Spinal cord (tissue), 10 donors: ENCODE measurements at places on chromosomes 6 and 20.
A peak's percentile ranks its signal among the peaks of the same experiment; 100 is the strongest.

- no peak for DNase-seq
Observed at GRCh38 chr6:151680846-151681432, 126.5 kb upstream of the ESR1 start.

DNA sequence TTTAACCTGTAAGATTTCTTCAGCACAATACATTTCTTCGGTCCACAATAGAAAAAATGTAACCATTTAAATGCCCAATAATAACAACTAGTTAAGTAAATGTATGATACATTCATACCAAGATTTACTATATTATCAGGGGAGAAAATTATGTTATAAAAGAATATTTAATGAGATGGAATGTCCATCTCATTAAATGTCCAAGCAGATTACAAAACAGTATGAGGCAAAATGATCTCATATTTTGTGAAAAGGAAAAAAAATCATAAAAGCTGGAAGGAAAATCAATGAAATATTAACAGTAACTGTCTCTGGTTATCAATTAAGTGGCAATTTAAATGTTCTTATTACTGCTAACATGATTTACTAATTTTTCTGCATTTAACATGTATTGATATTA lies 10.1 kb upstream of the HEY2 start:
- no peak for DNase-seq

- no peak for DNase-seq
Observed at GRCh38 chr6:85111481-85112011, 338.3 kb upstream of the NT5E start.

DNA sequence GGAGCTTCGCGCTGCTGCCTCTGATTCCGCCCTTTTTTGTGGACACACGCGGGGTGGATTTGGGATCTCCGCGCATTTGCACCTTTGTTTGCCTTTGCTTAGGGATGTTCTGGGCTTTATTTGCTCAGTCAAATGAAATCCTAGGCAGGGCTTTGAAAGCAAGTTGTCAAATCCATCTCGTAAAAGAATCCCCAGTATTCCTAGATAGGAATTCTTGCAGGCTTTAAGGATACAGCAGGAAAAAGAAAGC lies 453 bp downstream of the CEP57L1 start:
- no peak for DNase-seq

DNA sequence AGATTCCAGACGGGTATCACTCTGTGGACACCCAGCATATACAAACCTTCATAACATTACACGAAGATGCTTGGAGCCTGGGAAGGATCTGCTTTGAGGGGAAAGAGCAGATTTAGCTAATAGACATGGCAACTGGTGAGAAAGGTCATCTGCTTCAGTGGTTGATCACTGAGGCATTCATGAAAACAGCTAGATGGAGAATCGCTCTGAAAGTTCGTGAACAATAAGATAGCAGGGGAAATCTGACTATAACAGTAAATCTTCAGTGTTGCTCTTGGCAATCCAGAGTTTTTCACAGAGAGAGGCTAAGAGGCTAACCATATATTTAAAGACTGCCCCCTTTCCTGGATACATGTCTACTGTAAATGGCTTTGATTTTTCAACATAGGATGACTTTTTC lies 245.3 kb downstream of the FARS2 start:
- DNase-seq = peak; percentile 40

DNA sequence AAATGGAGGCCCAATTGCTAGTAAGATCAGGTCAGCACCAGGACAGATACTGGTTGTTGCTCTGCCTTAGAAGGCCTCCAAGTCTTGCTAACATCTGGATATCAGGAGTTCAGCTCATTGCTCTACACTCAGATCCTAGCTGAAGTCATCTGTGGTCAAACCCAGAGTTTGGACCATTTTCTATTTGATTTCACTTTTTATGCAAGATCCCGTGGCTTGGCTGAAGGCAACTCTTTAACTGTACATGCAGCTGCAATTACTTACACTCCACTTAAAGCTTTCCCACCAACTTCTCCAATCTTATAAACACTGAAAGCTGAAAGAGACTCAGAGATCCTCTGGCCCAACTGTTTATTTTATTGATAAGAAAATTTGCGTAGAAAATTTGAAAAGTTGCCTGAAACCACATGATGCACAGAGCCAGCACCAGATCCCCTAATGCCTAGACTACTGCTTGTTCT lies 2.7 kb downstream of the SLC17A2 start:
- no peak for DNase-seq

DNA sequence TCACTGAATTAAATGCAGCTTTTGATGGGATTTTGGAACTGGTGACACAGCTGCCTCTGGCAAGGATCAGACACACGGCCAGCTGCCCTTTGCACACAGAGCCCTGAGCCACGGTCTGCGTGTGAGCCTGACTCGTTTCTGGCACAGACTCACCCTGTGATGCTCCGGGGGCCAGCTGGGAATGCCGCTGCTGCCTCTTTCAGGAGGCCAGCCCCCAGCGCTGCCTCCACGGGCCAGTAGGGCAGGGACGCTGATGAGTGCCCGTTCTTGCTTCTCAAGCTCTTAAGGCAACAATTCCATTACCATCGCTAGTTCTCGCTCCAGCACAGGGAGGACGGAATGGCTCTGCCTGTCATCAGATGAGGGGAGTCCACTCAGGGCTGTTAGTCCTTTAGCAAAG lies 61.6 kb downstream of the IRF4 start:
- no peak for DNase-seq

GRCh38 chr6:44630125-44631028 lies 242.9 kb downstream of the CDC5L start:
- DNase-seq = no peak

- DNase-seq = no peak
Observed at GRCh38 chr6:149190224-149190831, 127.2 kb upstream of the TAB2 start.

- no peak for DNase-seq
Observed at GRCh38 chr6:83226517-83226916, 33.4 kb downstream of the RWDD2A start.

DNA sequence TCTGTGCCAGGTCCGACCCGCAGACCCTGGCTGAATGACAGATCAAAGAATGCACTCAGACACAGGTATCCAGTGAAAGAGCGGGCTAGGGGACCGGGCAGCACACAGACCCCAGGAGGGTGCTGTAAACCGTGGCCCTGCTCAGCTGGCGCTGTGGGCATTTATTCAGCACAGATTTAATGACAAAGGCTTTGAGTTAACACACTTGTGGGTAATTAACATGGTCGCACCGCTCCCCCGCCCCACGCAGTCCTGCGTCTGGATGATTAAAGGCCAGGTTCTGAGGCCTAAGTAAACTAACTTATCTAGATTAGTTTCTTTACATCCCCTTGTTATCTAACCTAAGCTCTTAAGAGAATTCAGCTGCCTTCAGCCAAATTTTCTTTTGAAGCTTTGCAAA lies 3.5 kb downstream of the MAK start:
- no peak for DNase-seq

DNA sequence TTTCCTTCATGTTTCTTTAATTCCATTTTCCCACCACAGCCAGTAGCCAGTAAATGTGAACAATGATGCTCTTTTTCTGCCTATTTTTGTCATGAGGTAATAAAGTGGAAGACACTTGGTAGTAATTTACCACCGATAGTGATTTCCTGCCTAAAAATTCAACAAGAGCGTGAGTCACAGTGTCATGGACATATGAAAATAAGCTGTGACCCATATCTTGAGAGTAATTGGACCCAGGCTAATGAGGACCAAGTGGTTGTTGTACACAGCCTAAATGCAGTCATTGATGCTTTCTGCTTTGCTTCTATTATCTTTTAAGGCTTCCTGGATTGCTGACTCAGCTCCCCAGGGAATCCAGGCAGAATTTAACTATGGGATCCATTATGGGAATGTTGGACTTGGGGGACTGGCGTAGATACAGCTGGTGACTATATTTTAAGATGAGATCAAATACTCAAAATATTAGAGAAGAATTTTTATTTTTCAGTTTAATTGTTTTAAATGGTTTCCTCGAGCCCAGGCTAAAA lies 265.9 kb upstream of the FERMT1 start:
- DNase-seq = no peak

- peak; percentile 64 for DNase-seq
Observed at GRCh38 chr6:124772733-124773319, 189.4 kb upstream of the RNF217 start.

- peak; percentile 63 for DNase-seq
Observed at GRCh38 chr20:16517946-16518783, 55.1 kb downstream of the KIF16B start.

GRCh38 chr6:158654498-158654897 lies 4.6 kb downstream of the SYTL3 start:
- peak; percentile 42 for DNase-seq

DNA sequence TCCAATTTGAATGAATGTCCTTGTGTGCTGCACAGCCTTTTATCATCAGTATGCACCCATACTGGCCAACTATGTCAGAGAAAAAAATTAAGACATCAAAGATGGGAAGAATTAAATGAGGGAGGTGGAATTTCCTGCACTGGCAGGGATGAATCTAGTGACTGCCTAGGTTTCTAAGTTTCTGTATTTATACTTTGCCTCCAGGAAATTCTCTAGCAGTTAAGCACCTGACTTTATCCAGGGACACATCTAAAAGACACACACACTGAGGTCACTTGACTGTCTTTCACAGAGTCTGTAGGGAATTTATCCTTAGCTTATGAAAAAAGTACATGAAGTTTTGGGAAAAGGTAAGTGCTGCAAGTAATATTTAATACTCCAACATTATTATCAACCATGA lies 636.5 kb upstream of the PTCHD4 start:
- no peak for DNase-seq

- peak; percentile 82 for DNase-seq
Observed at GRCh38 chr6:17291778-17292177, 10.6 kb downstream of the RBM24 start.

- DNase-seq = no peak
Observed at GRCh38 chr6:169420912-169421543, 167.4 kb upstream of the THBS2 start.

GRCh38 chr6:43306086-43306485 lies 2.5 kb downstream of the CRIP3 start:
- no peak for DNase-seq

GRCh38 chr6:105644073-105644489 lies 241.2 kb upstream of the PREP start:
- no peak for DNase-seq

GRCh38 chr6:109093732-109094415 lies 772 bp downstream of the SESN1 start:
- peak; percentile 53 for DNase-seq

DNA sequence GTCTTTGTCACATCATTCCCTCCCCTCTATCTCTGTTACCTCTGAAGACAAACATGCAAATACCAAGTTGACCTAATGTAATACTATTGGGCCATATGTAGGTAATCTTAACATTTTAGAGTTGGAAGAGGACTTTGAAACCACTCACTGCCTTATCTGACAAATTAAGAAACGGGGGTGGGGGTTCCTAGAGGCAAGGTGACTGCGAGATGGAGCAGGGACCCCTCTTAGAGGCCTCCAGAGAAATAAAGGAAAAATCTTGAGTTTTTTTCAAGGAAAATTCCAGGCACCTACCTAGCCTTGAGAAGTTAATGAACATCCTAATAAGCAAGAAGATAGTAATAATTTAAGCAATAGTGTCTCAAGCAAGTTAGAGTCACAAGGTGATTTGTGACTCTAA lies 270.8 kb downstream of the CD83 start:
- DNase-seq = no peak

- DNase-seq = no peak
Observed at GRCh38 chr6:21082091-21082490, 511.5 kb upstream of the SOX4 start.

DNA sequence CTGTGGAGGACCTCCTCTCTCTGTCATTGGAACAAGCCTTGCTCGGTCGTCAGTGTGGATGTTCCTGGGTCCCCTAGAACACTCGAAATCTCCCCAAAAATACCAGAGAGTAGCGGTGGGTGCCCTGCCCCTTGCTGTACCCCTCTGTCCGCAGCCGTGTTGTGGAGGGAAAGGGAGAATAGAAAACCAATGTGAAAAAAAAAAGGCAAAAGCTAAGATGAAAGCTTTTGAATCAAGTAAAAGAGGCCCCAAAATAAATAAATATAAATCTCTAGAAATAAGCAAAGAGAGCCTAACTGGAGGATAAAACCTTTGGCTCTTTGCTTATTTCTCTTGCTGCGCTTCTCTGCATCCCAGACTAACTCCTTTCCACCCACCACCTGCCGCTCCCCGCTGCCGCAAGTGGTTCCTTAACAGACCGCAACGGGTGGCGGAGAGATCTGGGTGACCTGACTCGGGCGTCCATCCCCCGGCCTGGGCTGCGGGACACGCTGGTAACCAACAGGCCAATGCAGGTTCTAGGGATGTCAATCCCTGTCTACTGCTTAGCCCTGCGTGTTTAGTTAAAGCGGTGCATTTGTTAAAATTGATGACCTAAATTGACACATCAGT lies 110.0 kb downstream of the GPX5 start:
- peak; percentile 79 for DNase-seq
